Kidney (tissue), 22 donors: ENCODE measurements at places on chromosomes 3 and 15. TPM values are rescaled to one million over a fixed set of nuclear protein-coding genes. Genes with fewer than 3 reads are reported as not detected.
A peak's percentile ranks its signal among the peaks of the same experiment; 100 is the strongest.

The CAPN3 gene
- total RNA-seq = 12.9 TPM

- no peak overlapping the region for H3K4me3 ChIP-seq
- no peaks in the 10 kb centered on the region for H3K4me1 ChIP-seq
- H3K36me3 ChIP-seq = no peaks in the 10 kb centered on the region
- no peak for DNase-seq
- H3K27me3 ChIP-seq = no peaks in the 10 kb centered on the region
These were observed 175.0 kb downstream of the RPLP1 start for GRCh38 chr15:69627548-69628158.

GRCh38 chr3:156892701-156893100 lies 66.5 kb downstream of the LEKR1 start:
- no peak overlapping the region for H3K27ac ChIP-seq
- H3K27me3 ChIP-seq = no peaks in the 10 kb centered on the region
- no peak for DNase-seq
- H3K36me3 ChIP-seq = no peaks in the 10 kb centered on the region
- H3K4me1 ChIP-seq = no peaks in the 10 kb centered on the region
- H3K4me3 ChIP-seq = no peak overlapping the region

The FSIP1 gene
- total RNA-seq = 2.4 TPM

The GOLGA8M gene
- total RNA-seq = 4.9 TPM

GRCh38 chr3:9902372-9903237 lies at the start of gene IL17RE:
Gene IL17RE, plus strand, starts transcription at chr3:9902848. Its CDS starts 85 bp downstream, at chr3:9902933.
- no peaks in the 10 kb centered on the region for H3K36me3 ChIP-seq
- H3K4me3 ChIP-seq = peak within 1 kb of the TSS; percentile 64
- no peaks in the 10 kb centered on the region for H3K27me3 ChIP-seq
